Effector CD4-positive, alpha-beta T cell (primary cell): ENCODE measurements at places on chromosomes 5 and 9.

- no peak for DNase-seq
These were observed 410.4 kb upstream of the PTPRD start for GRCh38 chr9:11023201-11023600.

- no peak for DNase-seq
These were observed 80.5 kb upstream of the EPB41L4B start for GRCh38 chr9:109401169-109401989.

DNA sequence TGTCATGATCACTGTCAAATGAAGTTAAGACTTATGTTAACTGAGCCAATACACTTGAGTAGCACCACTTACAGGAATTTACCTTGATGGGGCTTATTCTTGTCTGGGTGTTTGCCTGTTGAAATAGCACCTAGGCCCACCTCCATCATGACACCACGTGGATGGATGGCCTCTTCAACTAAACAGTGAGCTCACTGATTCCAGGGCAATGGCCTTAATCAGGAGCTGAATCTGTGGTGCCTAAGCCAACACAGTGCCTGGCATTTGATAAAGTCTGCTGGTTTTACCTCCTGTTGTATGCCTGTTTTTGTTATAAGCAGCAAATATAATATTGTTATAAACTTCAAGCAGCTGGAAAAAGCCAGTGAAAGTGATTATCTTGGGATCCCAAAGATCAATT is 190.5 kb downstream of the LURAP1L start:
- no peak for DNase-seq

GRCh38 chr5:78889369-78890140 is 95.6 kb downstream of the ARSB start:
- DNase-seq: no peak

DNA sequence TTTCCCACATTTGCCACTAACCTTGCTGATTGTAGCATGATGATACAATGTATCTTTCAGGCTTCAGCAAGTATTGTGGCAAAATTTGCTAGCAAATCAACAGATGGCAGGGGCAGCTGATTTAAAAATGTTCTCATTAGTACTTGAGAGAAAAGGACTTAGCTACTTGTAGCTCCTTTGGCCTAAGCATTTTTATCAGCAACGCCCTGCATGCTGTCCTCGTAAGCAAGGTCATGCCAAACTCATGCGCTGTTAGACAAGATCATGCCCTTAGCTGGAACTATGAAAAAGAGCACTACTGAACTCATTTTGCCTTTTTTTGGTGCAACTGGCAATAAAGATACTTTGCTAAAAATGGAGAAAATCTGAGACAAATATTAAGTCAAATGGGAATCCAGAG is 197.1 kb downstream of the ICE1 start:
- no peak for DNase-seq

- DNase-seq: no peak
These were observed 335.0 kb upstream of the TUSC1 start for GRCh38 chr9:26013199-26013598.

DNA sequence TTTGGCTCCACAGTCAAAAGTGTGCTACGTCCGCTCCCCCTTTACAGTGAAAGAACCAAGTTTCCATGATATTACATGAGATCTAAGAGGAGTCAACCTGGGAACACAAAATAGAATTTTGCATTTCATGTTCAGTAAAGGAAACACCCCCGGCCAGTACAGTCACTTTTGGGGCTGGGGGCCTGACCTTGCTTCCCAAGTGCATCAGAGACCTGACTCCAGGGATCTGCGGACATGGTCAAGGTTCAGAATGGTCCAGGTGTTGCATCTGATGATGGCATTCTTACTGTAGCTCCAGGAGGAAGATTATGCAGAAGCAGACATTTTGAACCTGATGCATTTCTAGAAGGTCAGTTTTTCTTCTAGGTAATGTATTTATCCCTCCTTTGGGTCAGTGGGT is 39.8 kb downstream of the AK8 start:
- no peak for DNase-seq

- no peak for DNase-seq
These were observed 75.6 kb downstream of the VCAN start for GRCh38 chr5:83547161-83547560.

DNA sequence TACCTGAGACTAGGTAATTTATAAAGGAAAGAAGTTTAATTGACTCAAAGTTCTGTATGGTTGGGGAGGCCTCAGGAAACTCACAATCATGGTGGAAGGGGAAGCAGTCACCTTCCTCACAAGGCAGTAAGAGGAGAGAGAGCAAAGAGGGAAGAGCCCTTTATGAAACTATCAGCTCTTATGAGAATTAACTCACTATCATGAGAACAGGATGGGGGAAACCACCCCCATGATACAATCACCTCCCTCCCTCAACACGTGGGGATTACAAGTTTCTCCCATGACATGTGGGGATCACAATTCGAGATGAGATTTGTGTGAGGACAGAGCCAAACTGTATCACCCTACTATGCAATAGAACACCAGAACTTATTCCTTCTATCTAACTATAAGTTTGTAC is 27.9 kb downstream of the CD274 start:
- no peak for DNase-seq
